ENCODE measurements at places on chromosomes 4 and X.

- DNase-seq = peak; percentile 60
Observed at GRCh38 chr4:155667222-155667567, 547 bp downstream of the GUCY1A1 start.

GRCh38 chr4:133186845-133187244 lies 37.8 kb downstream of the PCDH10 start:
- no peak for DNase-seq

DNA sequence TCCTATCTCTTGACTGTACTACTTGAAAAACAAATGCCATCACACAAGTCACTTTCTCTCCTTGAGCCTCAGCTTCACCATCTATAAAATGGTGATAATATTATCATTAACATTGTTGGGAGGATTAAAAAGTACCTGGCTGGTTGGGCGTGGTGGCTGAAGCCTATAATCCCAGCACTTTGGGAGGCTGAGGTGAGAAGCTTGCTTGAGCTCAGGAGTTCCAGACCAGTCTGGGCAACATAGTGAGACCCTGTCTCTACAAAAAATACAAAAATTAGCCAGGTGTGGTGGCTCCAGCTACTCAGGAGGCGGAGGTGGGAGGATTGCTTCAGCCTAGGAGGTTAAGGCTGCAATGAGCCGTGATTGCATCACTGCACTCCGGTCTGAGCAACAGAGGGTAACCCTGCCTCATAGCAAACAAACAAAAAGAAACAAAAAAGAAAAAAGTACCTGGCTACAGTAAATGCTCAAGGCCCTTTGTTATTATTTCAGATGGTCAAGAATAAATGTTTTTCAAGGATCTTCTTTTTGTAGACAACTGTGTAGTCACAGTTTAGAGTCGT lies 120.3 kb downstream of the CHRNA9 start:
- no peak for DNase-seq

GRCh38 chr4:74005528-74005927 lies 7.1 kb upstream of the CXCL5 start:
- DNase-seq = no peak

DNA sequence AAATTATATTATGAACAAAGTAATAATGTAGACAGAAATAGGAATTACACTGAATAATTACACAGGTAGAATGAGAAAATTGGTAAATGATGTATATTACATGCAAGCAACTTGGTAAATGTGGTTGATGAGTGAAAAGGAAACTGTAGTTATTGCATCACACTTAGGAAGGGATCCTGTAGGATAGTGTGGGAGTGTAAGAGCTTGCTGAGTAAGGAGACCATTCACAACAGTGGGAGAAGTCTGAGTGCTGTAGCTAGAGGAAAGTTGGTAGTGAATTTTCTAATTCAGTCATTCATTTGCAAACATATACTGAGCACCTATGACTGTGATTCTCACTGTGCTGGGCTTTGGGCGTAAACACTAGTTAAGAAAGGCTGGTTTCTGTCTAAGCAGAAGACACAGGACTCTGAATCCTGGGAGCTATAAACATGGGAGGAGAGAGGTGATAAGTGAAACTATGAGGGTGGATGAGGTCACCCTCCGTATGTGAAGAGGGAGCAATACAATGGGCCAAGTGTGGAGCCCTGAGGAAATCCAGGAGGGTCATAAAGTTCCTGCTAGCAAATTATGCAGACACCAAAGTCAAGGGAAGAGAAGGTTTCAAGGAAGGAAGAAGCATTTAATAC lies 14.2 kb upstream of the CPE start:
- DNase-seq = no peak

GRCh38 chrX:149259241-149259640 lies 245.9 kb downstream of the IDS start:
- no peak for DNase-seq

DNA sequence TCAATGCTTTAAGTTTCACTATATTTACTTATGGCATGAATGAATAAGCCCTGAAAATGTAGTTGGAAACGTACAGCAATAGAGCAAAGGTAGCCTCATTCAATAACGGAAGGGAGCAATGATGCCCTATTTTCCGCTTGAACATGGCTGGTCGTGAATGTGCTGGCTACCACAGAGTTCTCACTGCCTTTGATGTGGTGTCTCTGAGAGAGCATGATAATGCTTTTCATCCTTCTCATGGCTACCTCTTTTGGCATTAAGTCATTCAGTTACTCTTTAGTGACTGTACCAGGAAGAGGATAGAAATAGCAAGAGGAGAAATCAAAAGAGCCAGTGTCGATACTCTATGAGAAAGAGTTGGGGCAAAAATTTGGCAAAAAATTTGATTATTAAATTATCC lies 308.0 kb downstream of the PPP3CA start:
- no peak for DNase-seq

DNA sequence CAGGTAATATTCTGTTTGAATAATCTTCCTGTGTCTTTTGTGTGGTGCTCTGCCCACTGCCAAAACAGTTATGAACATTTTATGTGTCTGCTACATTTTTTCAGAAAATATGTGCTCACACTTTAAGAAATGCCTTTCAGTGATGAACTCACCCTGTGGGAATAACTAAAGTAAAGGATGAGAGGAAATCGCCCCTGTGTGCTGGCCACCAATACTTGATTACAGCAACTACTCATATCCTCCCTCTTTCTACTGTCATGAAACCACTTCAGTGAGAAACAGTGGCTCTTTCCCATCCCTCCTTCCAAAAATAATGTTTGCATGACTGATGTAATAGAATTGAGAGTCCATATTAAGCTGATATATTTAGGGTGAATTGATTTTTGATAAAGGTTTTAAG lies 900.9 kb downstream of the RAB28 start:
- no peak for DNase-seq

GRCh38 chr4:56844802-56845580 lies 23.5 kb upstream of the SPINK2 start:
- DNase-seq = no peak

DNA sequence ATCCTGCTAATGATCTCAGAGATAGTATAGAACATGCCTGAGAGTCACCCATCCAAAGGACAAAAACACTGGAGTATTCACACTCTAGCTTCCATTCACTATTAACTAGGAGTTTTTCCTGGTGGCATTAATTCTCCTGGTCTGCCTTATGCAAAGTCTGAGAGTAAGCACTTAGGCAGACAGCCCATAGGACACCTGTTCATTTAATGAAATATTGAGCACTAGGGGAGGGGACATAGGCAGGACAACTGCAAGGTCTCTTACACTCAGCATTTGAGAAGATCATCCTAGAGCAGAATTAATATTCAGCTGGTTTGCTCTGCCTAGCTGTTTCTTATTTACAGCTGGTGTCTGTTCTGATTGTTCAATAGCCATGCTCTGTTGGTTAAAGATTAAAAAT lies 508.5 kb downstream of the CENPC start:
- DNase-seq = no peak

GRCh38 chr4:26257850-26258249 lies 63.0 kb upstream of the RBPJ start:
- DNase-seq = no peak

- DNase-seq = no peak
Observed at GRCh38 chrX:118566359-118566758, 70.7 kb downstream of the DOCK11 start.

- no peak for DNase-seq
Observed at GRCh38 chr4:89245459-89245858, 62.1 kb downstream of the GPRIN3 start.

DNA sequence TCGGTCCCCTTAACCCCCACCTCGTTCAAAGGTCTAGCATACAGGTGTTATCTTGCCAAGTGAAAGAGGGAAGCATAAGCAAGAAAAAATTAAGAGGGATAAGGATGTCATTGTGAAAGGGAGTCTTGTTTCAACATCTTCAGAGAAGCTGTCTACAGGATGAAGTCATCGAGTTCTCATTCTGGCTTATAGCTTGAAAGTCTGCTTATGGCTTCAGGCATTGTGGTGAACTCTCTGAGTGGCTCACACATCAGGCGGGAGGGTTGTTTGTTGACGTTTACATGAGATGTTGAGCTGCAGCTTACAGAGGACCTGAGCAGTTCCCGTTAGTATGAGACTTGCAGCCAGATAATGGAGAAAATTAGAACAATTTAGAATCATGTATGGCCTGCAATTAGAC lies 16.6 kb downstream of the MAGEA9B start:
- no peak for DNase-seq

DNA sequence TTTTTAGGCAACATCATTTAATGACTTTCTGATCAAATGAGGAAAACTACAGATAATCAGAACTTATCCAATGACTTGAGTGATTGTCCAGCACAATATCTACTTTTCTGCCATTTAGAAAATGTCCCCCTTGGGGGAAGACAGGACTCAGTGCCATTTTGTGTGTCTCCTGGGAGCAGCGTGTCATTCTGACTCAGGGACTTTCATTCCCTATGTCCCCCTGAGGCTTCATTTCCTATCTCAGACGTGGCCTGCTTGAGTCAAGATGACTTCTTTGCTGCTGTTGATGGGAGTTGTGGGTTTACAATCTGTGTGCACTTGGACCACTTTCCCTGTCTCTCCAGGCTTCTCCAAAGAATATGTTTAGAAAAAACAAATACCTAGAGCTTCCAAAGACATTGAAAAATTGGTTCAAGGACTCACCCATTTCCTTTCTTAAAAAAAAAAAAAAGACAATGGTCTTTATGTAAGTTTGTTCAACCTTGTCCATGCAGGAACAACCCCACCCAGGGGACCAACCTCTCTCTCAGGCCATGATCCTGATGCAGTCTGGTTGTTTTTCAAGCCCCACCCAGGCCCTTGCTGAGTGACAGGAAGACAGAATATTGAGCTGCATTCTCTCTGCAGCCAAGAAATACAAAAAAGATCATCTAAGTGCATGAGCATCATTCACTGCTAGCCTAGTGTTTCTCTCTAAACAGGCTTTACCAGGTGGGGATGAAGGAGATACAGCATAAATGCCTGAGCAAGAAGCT lies 34.3 kb upstream of the TMEM154 start:
- DNase-seq = no peak

- DNase-seq = no peak
Observed at GRCh38 chr4:6542951-6543350, 32.0 kb upstream of the MAN2B2 start.

GRCh38 chr4:165873298-165874071 lies 448 bp downstream of the TLL1 start:
- DNase-seq = no peak

- DNase-seq = no peak
Observed at GRCh38 chr4:109873791-109874514, 26.0 kb downstream of the LRIT3 start.

GRCh38 chr4:54014666-54015160 lies 49.7 kb downstream of the CHIC2 start:
- no peak for DNase-seq

DNA sequence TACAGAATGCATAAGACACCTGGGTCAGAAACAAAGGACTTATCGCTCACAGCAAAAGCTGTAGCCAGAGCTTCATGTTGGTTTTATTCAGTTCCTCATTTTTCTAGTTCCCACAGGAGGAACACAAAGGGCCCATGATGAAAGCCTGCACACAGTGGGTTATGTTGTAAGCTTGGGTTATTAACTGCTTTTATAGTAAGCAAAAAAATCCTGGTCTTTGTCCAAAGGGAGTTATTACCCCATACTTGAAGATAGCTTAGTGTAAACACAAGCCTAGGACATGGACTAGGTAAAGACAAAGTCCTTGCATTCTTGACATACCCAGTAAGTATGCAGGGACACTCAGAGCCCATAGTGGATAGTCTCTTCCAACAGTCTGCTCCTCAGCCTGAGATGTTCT lies 11.7 kb downstream of the BBS12 start:
- no peak for DNase-seq

DNA sequence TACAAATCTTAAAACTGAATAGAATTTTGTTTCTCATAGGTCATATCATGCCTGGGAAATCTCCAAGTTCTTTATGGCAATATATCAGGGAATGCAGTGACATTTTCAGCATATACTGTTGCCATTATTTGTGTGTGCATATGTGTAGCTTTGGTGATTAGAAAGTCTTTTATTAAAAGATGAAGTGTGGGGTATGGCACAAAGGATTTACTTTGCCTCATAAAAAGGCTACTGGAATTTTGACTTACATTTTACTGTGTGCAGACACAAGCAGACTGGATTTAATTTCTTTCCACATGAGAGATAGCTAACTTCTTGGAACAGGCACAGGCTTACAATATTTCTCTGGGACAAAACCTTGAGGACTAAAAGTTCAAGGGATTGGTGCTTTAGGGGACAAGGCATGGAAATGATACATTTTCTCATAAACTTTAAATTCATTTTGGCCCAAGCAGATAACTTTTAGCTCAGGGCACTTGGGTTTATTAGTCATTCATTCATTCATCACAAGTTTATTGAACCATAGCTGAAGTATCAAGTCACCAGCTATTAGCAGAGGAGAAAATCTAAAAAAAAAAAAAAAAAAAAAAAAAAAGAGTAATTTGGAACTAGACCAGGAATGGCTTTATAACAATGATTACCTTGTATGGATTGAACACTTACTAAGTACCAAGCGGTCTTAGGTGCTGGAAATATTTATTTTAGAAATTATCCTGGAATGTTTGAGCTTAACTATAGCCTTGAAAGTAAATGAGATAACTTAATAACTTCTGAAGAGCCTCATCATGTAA lies 191.5 kb downstream of the SLIT2 start:
- DNase-seq = no peak

- peak; percentile 44 for DNase-seq
Observed at GRCh38 chr4:3262208-3263052, 13.5 kb downstream of the MSANTD1 start.

DNA sequence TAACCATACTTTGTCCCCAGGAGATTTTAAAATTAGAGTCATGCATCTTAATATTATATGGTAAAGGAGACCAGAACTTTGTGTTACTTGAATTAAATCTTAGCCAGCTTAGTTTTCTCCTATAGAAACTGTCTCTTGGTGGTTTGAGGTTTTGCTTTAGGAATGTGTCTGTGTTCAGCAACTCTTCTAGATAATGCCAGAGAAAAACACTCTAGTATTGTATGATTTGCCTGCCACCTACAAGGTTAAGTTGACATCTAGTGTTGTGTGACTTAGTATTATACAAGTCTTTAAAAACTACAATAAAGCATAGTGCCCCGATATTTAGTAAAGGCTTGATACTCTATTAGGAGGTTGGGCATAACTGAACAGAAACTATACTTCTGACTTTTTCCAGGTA lies 2.1 kb downstream of the UGT8 start:
- DNase-seq = no peak

- no peak for DNase-seq
Observed at GRCh38 chr4:113849771-113850170, 88.2 kb upstream of the CAMK2D start.

DNA sequence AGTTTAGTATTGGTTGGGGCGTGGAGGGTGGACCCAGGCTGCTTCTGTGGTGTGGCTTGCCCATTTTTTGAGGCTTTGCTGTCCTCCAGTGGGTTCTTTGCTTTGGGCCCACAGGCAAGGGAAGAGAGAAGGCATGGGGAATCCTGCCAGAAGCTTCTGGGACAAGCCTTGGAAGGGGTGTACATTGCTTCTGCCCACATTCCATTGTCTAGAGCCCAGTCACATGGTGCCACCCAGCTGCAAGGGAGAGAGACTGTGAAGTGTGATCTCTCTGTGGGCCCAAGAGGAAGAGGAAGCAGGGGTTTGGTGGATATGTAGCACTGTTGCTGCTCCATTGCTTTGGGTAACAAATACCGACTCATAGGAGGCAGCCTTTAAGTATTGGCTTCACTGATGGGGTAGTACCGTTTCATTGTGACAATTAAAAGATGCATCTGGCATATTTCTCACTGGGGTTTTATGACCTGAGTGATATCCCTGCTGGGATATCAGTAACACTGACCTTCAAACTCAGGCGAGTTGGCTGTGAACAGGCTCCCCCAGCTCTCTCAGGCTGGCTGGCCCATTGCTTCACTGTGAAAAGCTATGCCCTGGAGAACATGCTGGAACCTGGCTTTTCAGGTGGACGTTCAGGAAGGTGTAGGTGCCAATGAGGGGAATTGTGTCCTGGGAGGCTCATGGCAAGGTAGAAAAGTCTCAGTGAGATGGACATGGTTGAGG lies 85.9 kb downstream of the CLDN34 start:
- DNase-seq = no peak

All from activated CD8-positive, alpha-beta memory T cell treated with anti-CD3 and anti-CD28 coated beads, Interleukin-2, amount 50 U/mL, for 48 hours (primary cell).